CD4-positive, alpha-beta T cell treated with Interferon gamma for 1 hour (primary cell): ENCODE measurements at places on chromosomes 5 and 9.

DNA sequence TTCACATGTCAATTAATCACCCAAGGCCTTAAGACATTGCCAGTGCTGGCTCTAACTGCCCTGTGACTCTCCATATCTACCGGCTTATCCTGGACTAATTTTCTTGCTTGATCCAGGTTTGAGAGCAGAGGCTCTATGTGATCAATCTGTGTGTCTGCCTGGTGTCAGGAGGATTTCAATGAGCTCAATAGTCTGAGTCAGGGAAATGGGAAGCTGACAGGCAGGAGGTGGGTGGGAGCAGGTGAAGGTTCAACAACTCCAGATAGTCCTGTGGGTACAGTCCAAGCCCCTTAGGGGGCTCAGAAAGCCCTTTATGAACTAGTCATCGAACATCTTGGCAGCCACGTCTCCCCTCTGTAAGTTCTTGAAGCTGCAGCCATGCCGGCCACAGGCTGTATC lies 72.2 kb downstream of the SHB start:
- DNase-seq = no peak

DNA sequence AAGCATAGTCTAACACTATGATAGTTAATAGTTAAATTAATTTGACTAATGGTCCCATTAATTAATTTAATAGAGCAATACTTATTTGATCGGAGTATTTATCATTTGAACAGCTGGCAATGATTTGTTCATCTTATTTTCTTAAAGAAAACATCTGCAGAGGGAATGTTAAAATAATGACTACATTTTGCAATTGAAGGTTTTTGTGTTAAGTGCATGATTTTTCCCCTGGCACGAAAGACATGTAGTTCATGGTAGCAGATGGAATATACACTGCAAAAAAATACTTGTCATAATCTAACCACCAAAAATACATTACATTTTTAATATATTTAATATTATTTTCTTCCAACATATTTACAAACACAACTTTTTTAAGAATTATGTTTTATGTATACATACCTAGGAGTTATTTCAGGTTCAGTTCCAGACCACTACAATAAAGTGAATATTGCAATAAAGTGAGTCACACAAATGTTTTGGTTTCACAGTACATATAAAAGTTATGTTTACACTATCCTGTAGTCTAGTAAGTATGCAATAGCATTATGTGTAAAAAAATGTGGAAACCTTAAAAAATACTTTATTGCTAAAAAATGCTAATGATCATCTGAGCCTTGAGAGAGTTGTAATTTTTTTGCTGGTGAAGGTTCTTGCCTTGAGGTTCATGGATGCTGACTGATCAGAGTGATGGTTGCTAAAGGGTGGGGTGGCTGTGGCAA lies 292.6 kb upstream of the DAB2 start:
- DNase-seq = no peak

DNA sequence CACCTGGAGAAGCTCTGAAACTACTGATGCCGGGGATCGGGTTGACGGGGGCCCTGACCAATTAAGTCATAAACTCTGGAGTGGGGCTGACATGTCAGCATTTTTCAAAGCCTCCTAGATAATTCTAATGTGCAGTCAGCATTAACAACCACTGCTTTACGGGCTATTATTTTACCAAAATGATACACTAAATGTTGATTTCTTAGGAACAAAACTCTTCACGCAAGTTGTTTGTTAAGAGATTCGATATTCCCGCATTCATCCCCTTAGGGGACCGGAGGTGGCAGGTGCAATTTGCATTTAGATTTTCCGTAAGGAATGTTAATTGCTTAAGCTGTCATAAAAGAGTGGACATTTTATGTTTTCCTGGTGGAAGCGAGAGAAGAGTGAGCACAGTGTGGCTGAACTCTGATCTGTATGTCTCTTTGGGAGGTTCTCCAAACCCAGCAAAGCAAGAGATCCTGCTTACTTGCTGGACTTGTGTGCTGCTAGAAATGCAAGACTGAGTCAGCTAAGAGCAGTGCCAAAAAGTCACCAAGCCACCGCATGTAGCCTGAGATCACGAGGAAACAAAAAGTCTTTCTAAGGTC lies 77.6 kb downstream of the UGCG start:
- no peak for DNase-seq

- DNase-seq = no peak
Measured at GRCh38 chr9:110546411-110546871, 33.1 kb downstream of the SVEP1 start.

DNA sequence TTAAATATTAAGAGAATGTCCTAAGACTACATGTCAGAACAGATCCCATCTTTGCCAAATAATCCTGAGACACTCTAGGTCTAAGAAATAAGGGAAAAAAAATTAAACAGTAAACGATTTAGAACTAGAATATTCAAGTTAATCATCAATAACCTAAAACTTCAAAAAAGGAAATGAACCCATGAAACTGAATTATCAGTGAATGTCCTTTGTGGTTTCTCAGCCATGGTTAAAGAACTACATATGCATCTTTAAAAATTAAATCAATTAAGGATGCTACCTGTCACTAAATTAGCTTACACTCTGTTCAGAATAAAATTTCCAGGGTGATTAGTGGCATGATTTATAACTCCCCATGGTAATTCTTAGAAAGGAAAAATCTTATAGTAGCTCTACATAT lies 850.0 kb upstream of the C9orf72 start:
- DNase-seq = no peak

GRCh38 chr5:60634051-60634450 lies 65.9 kb downstream of the DEPDC1B start:
- DNase-seq = no peak

GRCh38 chr9:131018621-131019020 lies 9.6 kb downstream of the LAMC3 start:
- no peak for DNase-seq

- no peak for DNase-seq
Measured at GRCh38 chr5:149664083-149664482, 66.0 kb upstream of the PPARGC1B start.

- DNase-seq = no peak
Measured at GRCh38 chr5:101153526-101153925, 250.4 kb upstream of the ST8SIA4 start.

GRCh38 chr5:5787373-5787772 lies 364.9 kb downstream of the ICE1 start:
- no peak for DNase-seq

DNA sequence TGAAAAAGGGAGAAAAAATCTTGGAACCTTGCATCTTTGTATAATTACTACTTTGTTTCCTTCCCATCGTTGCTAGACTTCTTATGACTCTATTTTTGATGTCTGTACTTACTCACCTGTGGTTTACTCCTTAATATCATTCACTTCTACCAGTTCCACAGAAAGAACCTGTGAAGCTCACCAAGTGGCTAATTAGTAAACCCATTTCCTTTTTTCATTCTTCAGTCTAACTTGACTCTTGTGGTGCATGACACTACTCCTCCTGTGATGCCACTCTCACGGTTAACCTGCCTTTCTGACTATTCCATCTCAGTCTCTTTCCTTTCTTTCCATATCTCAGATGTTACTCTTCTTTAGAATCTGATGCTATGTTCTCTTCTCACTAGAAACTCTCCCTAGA lies 14.6 kb downstream of the RECK start:
- DNase-seq = no peak

DNA sequence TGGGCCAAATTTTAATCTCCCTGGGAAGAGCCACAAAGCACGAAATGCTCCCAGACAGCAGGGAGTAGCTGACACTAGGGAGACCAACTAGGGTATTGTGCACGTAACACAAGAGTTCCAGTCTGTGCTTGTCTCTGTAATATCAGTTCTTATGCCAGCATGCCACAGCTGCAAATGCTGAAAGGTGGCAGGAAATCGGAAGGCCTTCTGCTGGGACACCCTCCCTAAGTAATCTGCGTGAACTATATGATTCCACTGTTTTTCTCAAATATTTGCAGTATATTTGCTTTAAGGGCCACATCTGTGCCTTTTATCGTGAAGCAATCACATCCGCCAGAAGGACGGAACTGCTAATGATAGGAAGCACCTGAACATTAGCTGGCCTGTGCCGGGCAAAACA lies 12.6 kb downstream of the VLDLR start:
- no peak for DNase-seq

GRCh38 chr5:98734646-98735045 lies 38.8 kb upstream of the RGMB start:
- DNase-seq = no peak

DNA sequence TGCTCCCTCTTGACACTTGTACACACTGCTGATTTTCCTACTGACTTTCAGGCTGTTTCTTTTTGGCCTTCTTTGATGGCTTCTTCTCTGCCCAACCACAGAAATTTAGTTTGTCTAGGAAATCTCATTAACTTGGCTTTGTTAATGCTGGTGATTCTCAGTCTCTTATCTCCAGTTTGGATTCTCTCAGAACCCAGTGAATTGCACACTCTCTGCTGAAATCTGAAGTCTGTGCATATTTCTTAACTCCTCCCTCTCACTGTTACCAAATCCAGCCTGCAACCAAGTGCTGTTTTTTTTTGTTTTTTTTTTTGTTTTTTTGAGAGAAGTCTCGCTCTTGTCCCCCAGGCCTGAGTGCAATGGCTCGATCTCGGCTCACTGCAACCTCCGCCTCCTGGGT lies 117.2 kb downstream of the CDC42SE2 start:
- DNase-seq = no peak

GRCh38 chr5:17259630-17260257 lies 42.3 kb downstream of the BASP1 start:
- no peak for DNase-seq

- DNase-seq = no peak
Measured at GRCh38 chr9:8876303-8876702, 1076.7 kb upstream of the DMAC1 start.

GRCh38 chr5:79357398-79357797 lies 121.5 kb downstream of the JMY start:
- DNase-seq = no peak

- DNase-seq = no peak
Measured at GRCh38 chr5:14266171-14266570, 123.0 kb downstream of the TRIO start.

- DNase-seq = no peak
Measured at GRCh38 chr5:1228120-1228519, 2.9 kb downstream of the SLC6A18 start.

DNA sequence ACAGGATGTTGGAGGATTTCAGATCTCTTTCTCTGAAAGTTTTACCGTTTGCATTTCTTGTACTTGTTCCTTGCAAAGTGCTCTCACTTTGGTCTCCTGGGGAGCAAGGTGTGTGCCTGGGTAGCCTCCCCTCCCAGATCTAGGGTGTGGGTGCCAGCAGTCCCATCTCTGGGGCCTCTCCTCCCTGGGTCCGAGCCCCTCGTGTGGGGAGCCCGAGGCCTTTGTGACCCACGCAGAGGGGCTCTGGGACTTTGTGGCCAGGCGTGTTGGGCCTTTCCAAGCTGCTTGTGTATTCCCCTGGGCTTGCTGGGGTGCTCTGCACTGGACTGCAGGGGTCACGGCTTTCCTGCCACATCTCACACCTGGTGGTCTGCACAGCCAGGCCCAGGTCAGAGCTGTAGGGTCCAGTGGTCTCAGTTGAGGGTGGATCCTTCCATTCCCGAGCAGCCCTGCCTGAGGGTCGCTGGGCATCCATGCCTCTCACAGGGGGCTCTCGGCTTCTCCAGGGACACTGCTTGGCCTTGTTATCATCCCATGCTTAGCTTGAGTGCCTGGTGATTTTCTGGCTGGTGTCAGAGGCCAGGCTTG lies 96.3 kb downstream of the CACNA1B start:
- DNase-seq = no peak

DNA sequence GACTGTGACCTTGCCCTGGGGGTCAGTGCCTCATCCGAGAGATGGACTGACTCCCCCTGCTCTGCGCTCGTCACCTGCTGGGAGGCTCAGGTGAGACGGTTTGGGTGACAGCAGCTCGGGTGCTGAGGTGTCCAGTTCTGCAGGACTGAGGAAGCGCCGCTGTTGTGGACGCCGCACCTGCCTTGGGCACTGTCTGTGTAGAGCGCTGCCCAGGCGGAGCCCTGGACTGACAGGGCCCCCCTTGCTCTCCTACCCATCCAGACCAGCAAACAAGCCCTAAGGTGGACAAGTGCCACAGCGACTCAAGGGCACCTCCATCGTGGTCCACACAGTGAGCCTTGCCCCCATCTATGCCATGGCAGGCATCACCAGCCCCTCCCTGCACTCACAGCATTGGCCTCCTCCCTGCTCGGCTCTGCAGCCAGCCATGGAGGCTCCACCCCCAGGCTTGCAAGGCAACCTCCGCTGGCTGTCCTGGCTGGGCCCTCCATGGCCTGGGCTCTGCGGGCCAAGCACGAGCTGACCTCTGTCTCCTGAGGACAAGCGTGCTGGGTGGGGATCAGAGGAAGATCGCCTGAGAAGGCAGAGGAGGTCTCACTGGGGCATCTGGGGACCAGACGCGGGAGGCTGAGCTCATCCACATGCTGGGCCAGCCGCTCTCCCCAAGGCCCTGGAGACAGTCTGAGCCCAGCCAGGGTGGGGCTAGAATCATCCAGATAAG lies 87.1 kb upstream of the COL5A1 start:
- no peak for DNase-seq

DNA sequence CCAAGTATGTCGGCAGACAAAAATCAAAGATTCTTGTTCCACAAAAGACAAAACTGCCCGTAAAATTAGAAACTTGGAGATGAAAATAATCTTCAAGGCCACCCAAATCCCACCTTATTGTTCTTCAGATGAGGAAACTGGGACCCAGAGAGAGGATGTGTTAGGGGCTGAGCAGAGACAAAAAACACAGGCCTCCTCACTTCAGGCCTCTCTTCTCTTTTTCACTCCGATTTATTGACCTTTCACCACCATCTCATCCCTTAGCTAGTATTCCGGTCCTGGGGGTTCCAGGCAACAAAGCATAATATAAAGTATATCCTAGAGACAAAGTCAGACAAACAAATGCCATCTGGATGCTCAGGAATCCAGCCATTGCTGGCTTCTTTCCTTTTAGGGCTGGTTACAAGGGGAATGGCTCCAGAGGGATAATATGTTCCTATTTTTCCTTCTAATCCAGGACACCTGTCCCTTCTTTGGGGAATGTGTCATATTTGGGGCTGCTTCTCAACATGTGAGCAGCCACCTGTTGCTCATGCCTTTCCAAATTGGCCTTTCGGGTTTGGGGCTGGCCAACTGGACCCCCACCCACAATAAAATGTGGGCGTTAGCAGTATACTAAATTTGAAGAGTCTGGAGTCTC lies 42.2 kb upstream of the AFAP1L1 start:
- DNase-seq = no peak

- no peak for DNase-seq
Measured at GRCh38 chr9:109861918-109862317, 81.9 kb downstream of the PALM2AKAP2 start.

DNA sequence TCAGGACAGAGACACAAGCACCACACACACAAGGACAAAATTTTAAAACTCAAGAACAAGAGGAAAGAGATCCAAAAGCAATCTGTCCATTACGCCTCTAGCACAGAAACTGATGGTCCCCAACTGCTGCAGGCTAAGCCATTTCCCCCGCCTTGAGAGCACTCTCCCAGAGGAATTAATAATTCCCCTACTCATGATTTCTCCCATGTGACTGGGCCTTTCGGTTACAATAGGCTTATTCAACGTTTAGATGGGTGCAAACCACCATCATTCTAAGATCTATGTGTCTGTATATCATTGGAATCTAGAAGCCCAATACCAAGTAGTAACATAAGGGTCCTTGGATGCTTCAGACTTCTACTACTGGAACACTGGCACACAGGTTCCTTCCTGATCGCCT lies 18.8 kb downstream of the BRD8 start:
- DNase-seq = no peak
